Hematopoietic multipotent progenitor cell treated with erythropoietin and hydrocortisone succinate and interleukin-3 and kit ligand, for 15 days (in vitro differentiated cells): ENCODE measurements at places on chromosomes 12 and 14.

- no peak for DNase-seq
Measured at GRCh38 chr12:90173499-90174197, 465.0 kb upstream of the ATP2B1 start.

GRCh38 chr12:69908203-69908602 is 83.2 kb downstream of the MYRFL start:
- DNase-seq: no peak

DNA sequence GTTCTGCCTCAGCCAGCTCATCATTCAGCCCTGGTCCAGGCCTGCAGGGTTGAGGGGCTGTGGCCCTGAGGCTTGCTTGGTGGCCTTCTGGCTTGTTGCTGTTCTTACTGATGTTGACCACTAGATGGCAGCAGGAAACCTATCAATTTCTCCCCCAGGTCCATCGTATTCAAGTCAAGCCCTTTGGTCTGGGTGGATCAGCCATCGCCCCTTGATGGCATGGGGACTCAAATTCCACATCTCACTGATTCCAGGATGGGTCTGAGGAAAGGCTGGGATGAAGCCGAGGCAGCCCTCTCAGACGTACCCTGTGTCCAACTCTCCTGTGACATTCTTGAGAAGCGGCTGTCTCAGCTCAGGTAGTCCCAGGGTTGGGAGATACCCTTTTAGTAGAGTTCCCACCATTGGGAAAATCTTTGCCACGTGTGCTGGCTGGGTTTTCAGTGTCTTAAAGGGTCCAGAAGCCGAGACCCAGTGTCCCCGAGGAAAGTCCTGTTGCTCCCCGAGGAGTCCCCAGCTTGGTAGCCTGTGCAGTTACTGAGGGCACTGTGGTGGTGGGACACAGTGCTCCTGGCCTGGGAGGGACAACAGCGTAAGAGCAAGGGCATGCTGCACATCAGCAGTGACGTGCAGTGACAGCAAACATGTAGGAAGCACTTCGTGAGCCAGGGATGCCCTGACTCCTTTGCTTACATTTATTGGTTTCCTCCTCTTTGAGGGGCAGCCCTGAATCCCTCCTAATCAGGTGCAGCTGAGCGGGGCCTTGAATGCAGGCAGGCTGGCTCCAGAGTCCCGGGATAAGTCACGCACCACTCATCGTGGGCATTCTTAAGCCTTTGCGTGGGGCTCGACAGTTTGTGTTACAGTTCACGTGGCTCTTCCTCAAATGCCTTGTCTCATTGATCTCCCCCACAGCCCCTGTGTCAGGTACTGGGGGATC is 58.6 kb downstream of the TSPAN9 start:
- DNase-seq: peak; percentile 54

- DNase-seq: no peak
Measured at GRCh38 chr12:132154341-132154761, 10.1 kb downstream of the NOC4L start.

- no peak for DNase-seq
Measured at GRCh38 chr12:50557421-50557820, 52.6 kb downstream of the DIP2B start.

GRCh38 chr12:66742508-66743367 is 63.9 kb upstream of the GRIP1 start:
- no peak for DNase-seq

GRCh38 chr12:103840462-103840875 is 565 bp downstream of the NT5DC3 start:
- no peak for DNase-seq

DNA sequence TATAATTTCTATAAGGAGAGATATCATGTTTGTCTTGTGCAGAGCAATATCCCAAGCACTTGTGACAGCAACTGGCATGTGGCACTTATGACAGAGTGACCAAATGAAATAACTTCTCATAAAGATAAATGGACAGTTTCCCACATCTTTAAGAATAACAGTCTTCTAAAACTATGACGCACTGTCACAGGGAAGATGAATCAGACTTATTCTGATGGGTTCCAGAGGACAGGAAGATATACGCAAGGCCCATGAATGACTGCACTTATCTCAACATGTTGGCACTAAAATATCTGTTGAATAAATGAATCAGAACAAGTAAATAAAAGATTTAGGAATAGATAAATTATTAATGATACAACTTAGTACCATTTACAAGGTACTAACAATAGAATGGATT is 465.8 kb upstream of the SYT1 start:
- no peak for DNase-seq

GRCh38 chr14:89933002-89933401 is 21.5 kb downstream of the EFCAB11 start:
- no peak for DNase-seq

DNA sequence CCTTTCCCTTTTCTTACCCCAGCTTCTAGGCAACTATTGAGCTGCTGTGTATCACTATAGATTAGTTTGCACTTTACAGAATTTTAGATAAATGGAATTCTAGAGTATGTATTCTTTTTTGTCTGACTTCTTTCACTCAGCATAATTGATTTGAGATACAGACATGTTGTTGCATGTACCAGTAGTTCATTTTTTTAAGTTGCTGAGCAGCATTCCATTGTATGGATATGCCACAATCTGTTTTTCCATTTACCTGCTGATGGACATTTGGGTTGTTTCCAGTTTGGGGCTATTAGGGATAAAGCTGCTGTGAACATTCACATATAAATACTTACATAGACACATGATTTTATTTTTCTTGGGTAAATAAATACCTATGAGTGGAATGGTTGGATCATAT is 135.7 kb downstream of the IGF1 start:
- DNase-seq: no peak

- no peak for DNase-seq
Measured at GRCh38 chr12:14693116-14693515, 3.3 kb downstream of the GUCY2C start.

GRCh38 chr12:53413485-53414204 is 10.0 kb upstream of the AMHR2 start:
- no peak for DNase-seq

GRCh38 chr12:3802721-3803120 is 49.8 kb upstream of the CRACR2A start:
- DNase-seq: no peak

DNA sequence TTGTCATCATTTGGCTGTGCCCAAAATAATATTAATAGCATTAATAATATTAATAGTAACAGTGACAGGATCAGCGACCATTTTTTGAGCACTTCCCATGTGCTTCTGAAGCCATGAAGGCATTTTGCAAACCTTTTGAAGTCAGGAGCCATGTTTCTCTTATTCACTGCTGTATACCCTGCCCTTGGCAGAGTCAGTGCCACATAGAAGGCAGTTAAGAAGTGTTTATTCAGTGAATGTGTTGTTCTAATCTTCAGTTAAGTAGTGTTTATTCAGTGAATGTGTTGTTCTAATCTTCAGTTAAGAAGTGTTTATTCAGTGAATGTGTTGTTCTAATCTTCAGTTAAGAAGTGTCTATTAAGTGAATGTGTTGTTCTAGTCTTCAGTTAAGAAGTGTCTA is 319.7 kb upstream of the NAV3 start:
- no peak for DNase-seq

GRCh38 chr14:102516531-102517391 is 7.2 kb upstream of the ANKRD9 start:
- peak; percentile 50 for DNase-seq
